Activated naive CD4-positive, alpha-beta T cell treated with Interleukin-2 at 50 U/mL for 16 hours (primary cell): ENCODE measurements at places on chromosomes 11 and 22.

GRCh38 chr11:67056267-67057204 lies at the start of gene RHOD:
RHOD (plus strand) TSS chr11:67056847; CDS start chr11:67056903, 56 bp downstream.
- peak; percentile 25 for DNase-seq

- DNase-seq = no peak
These were observed 243.7 kb downstream of the TTC28 start for GRCh38 chr22:28435982-28436381.

GRCh38 chr11:17207317-17208256 lies at the start of gene PIK3C2A:
PIK3C2A (minus strand) TSS chr11:17207986; CDS start chr11:17169741, 38,245 bp downstream.
- DNase-seq = peak; percentile 96

DNA sequence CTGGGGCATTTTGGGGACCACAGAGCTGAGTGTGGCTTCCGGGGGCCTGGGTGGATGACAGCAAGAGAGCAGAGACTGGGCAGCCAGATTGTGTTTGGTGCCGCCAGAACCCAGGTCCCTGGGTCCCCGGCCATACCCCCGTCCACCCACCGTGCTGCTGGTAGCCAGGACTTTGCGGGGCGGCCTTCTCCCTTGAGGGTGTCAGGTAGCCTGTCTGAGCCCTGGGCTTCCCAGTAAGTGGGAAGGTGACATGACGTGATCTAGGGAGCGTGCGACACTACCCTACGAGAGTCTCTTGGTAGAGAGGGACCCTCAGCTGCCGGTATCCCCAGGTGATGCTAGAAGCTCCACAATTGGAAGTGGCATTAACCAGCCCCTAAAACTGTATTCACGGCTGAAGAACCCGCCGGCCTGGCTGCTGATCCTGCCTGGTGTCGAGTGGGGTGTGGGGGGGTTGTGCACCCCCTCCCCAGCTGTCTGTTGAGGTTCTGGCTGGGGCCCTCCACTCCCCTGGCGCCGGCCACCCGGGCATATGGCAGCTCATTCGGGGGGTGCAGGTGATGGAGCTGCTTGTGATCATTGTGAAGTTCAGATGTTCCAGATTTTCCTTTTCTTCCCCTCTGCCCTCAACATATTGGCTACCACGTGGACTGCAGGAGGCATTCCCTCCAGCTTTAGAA lies 66.9 kb downstream of the MPPED1 start:
- no peak for DNase-seq

DNA sequence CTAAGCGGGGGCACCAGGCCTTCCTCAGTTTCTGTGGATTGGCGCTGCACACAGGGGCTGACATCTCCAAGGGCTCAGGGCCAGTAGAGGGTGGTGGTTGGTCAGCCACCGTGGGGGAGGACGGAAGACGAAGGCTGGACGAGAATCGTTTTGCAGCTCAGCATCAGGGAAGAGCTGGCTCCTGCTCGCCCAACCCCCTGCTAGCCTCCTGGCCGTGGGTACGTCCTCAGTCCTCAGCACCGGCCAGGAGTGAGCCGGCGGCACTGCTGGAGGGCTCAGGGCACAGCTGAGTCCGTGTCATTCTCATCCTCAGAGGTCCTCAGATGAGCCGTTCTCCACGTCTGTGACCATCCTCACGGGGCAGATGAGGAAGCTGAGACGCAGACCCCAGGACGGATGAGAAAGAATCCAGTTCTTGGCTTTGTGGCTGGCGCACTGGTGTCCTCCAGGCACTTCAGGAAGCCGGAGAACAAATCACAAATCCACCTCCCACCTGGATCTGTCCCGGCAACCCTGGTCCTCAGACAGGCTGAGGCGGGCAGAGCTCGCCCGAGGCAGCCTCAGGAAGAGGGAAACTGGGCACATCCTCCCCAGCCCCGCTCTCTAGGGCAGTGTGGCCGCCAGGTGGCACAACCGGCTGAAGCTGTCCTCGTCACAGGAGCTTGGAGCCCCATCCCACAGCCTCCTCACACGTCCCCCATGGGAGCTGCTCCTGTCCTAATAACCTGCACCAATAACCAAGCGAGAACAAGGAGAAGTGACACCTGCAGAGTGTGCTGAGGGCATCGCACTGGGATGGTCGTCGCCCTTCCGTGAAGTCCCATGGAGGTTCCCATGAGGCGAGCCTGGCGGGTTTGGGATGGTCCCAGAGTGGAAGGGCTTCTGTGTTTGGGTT lies 393.7 kb downstream of the BRD1 start:
- no peak for DNase-seq

- DNase-seq = no peak
These were observed 13.2 kb downstream of the FAM118B start for GRCh38 chr11:126224647-126225294.

- DNase-seq = no peak
These were observed 11.6 kb downstream of the TANGO2 start for GRCh38 chr22:20032407-20032991.

DNA sequence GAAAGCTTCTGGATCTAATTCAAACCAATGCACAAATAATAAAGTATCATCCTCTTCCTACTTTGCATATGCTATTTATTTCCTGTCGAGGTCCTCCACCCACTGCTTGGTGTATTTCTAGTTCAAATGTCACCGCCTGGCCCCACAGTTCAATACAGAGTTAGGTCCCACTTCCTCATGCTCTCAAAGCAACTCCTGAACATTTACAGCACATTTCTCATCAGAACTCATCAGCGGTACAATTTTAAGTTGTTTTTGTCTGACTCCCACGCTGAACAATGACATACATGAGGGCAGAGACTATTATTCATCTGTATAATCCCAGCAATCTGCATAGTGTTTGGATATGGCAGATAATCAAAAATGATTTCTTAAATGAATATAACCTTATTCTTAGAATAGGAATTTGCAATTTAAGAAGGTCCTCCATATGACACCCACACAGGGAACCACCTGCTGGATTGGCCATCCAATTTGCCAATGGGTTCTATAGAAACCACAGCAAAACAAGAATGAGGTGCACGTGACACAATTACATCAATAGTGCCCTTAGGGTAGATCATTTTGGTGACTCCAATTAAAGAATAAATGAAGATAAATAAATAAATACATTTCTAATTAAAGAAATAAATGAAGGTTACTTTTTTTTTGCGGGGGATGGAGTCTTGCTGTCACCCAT lies 54.2 kb downstream of the SLC25A17 start:
- DNase-seq = no peak

GRCh38 chr22:31526270-31526669 lies 29.9 kb downstream of the SFI1 start:
- DNase-seq = peak; percentile 54

- DNase-seq = no peak
These were observed 4.9 kb upstream of the SOX6 start for GRCh38 chr11:16361108-16361865.
